ENCODE measurements at places on chromosomes 1 and 21.

DNA sequence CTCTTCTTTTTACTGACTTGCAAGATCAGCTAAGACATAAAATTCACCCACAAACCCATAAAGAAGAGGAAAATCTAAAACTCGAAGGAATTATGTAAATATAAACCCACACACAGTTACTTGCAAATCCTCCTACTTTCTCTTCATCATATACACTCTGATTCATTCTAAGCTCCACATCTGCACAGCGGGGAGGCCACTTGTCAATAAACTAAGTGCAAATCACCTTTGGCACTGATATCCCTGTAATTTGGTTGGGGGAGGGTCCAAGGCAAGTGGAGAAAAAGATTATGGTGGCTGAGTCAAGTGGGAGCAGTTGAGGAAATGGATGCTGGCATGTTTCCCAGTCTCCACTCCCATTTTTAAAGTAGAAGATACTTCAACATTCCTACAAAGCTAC is 596.5 kb downstream of the MATN1 start:
- no peak for DNase-seq

- DNase-seq, result no peak
Observed at GRCh38 chr21:24955275-24955961, 651.9 kb downstream of the MRPL39 start.

DNA sequence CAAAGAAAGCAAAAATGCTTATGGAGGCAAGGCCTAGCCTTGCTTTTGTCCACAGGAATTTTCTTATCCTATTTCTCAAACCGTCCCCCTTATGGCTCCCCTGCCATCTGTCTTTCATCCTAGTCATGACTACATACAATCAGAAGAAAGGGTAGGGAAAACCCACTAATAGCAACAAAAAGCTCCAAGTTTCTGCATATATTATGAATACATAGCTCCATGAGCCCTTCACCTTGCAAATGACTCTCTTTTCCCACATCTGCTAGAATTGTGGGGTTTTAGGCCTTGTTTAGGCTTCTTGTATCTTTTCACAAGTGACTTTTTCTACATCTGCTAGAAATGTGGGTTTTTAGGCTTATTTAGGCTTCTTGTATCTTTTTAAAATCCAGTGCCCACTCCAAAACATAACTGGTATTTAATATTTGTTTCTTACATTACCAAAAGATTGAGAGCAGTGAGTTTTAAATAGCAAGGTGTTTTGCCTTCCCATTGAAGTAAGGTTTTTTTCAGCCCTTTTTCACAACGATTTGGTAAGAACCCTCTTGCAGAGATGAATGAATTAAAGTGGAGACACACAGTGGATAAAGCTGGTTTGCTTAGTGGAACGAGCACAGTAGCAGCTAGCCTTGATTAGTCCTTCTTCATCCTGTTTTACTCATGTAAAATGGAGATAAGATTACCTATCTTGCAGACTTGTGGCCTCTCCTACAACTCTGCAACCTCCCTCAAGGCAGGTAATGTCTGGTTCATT is 4.4 kb downstream of the GADD45A start:
- no peak for DNase-seq

DNA sequence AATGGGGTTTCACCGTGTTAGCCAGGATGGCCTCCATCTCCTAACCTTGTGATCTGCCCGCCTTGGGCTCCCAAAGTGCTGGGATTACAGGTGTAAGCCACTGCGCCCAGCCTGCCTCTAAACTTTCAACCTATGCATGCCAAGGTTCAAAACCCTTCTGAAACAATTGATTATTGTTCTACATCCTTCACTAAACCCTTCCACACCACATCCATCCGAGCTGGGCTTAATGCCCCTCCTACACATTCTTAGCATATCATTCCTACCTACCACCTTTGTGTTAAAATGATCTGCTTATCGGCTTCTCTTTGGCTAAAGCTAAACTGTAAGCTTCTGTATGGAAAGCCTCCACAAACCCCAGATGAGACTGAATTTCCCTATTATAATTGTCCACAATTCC is 40.8 kb upstream of the DOCK7 start:
- DNase-seq, result no peak
